ENCODE measurements at places on chromosomes 6 and 20.

- no peak for DNase-seq
Observed at GRCh38 chr6:136612666-136613389, 62.6 kb upstream of the MAP7 start.

DNA sequence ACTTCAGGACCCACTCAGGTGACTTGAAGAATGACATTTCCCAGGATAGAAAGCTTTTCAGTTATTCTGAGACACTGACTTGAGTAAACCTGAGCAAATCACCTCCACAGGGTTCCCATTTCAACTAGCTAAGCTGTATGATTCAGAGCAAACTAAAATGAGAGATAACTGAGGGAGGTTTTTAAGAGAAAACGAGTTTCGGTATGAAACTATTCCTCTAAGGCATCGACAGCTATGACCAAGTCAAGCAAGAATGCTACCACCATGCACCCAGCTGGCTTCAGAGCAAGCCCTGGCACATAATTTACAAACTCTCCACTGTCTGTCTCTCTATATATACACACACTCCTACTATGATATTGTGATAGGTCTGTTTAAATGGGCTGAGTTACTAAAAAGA is 75.4 kb downstream of the PERP start:
- DNase-seq, result no peak

GRCh38 chr6:52233975-52234823 is 10.1 kb downstream of the IL17F start:
- no peak for DNase-seq

- DNase-seq, result no peak
Observed at GRCh38 chr20:50256577-50256976, 65.9 kb downstream of the CEBPB start.

DNA sequence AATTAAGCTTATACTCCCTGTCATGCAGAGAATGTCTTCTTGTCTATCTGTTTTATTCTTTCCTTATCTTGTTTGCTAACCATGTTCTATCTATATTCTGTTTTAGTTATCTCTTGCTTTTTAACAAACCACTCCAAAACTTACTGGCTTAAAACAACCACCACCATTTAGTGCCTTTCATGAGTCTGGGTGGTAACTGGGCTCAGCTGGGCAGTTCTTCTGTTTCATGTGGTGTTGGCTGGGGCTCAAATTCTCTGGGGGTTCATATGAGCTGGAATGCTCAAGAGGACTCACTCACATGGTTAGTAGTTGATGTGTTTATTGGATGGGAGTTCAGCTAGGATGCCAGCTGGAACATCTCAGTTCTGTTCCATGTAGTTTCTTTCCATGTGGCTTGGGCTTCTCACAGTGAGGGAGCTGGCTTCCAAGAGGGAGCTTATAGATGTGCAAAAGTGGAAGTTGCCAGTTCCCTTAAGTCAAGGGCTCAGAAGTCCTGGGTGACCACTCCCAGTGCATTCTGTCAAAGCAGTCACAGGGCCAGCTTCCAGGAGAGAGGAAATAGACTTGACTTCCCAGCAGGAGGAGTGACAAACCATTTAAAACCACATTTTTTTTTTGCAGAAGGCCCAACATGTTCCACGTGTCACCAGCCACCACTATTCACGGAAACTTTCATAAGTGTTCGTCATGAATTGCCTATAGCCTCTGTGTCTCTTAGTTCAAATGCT is 70.4 kb downstream of the PLCB4 start:
- DNase-seq, result no peak

DNA sequence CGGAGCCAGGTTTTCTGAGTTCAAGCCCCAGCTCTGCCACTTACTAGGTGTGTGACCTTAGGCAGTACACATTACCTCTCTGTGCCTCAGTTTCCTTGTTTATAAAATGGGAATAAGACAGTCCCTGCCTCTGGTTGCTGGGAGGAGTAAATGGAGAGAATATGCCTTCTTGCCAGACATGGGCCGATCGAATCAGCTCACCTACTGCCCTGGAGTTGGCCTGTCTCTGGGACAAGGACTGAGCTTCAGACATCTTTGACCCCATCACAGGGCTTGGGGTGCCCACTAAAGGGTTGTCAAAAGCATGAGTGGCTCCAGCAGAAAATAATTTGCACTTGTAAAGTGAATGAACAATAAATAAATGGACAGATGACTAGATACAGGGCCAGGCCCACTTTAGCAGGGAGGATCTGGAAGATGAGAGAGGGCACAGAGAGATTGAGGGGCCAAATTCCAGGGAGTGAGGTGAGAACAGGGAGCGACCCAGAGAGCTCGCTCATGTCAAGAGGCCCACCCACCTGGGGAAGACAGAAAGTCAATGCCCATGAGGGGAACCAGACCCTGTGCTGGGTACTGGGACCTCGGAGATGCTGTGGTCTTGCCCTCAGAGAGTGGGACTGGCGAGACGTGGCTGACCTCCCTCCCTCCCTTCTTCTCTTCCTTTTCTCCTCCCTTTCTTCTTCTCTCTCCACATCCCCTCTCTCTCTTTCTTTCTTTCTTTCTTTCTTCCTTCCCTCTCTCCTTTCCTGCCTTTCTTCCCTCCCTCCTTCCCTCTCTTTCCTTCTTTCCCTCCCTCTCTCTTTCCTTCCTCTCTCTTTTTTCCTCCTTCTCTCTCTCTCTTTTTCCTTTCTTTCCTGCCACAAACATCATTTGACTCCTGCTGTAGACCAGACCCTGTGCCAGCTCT is 3.9 kb upstream of the BPIFA2 start:
- no peak for DNase-seq

GRCh38 chr20:35305682-35306556 is 13.7 kb upstream of the FAM83C start:
- DNase-seq, result no peak

DNA sequence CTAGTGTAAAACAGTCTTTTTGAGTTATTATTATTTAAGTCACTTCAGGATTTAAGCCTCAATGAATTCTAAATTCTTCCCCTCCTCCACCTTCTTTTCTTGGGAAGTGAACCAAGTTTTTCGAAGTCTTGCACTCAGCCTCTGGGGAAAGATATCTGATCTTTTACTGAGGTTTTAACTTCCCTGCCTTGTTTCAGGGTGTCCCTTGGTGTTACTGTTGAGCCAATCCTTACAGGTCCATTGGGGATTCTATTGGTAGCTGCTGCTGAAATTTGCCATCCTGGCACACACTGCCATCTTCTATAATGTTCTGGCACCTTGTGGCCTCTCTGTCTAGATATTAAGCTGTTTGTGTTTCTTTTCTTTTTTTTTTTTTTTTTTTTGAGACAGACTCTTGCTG is 31.7 kb downstream of the BEND6 start:
- no peak for DNase-seq

DNA sequence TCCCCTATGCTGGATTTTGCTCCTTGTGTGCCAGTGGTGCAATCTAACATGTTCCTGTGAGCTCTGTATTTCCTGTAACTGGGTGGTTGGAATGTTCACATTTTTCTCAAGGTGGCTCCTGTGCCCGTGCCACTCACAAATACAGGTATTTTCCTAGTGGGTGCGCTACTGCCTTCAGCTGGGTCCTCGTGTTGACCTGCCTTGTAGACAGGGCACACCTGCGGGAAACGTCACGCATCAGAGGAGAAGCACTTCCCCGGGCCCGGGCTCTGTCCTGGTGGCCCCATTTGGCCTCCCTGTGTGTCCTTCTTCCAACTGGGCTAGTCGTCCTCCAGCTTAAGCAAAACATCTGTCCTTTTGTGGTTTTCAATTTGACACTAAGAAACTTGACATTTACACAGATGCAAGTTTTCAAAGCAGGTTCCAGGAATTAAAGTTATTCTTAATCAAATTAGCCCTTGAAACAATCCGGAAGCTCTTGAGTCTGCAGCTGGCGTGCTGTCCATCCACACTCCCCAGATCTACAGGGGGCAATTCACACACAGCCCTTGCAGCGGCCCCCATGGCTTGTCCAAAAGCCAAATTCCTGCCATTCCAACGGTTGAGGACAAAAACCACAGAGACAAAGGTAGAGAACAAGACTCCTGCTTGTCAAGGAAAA is 275.1 kb downstream of the CDC5L start:
- no peak for DNase-seq

GRCh38 chr20:47960277-47960676 is 175.0 kb upstream of the SULF2 start:
- no peak for DNase-seq

DNA sequence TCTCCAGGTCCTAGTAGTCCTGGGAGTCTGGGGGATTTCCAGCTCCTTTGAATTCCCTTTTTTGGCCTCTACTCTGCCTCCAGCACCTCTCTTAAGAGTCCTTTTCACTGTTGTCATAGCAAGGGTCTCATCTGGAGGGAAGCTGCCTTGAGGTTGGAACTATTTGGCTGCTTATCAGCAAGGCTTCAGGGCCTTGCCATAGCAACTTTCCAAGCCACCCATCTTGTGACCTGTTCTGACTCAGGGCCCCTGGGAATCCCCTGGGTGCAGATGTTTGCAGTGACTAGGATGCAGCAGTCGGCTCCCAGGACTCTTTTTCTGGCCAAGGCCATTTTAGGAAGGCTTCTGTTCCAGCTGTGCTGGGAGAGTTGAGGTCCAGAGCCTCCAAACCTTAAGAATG is 12.4 kb downstream of the PKIG start:
- no peak for DNase-seq

DNA sequence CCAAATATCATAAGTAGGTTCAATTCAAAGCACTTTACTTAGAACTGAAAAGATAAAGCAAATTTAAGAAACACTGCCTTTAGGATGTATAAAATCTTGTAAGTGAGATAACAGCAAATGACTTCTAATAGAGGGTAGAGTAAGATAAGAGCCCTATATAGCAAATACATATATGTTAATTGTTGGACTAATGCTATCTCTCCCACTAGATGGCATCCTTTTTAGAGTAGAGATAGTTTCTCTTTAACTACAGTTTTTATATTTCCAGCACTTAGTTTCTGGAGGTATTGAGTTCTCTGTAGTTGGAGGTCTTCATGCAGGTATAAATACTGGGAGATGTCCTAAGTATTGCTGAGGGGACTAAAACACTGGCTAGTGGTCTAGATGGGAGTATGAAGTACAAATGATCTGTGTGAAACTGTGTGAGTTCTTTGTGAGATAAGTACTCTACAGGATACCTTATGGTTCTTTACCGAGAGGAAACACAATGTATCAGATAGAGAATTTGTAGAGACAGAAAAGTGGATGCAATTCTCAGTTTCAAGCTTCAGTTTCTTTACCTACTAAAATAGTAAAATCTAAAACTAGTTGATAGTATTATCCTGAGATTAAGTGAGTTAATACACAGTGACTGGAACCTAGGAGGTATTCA is 399.3 kb downstream of the KHDRBS2 start:
- no peak for DNase-seq

DNA sequence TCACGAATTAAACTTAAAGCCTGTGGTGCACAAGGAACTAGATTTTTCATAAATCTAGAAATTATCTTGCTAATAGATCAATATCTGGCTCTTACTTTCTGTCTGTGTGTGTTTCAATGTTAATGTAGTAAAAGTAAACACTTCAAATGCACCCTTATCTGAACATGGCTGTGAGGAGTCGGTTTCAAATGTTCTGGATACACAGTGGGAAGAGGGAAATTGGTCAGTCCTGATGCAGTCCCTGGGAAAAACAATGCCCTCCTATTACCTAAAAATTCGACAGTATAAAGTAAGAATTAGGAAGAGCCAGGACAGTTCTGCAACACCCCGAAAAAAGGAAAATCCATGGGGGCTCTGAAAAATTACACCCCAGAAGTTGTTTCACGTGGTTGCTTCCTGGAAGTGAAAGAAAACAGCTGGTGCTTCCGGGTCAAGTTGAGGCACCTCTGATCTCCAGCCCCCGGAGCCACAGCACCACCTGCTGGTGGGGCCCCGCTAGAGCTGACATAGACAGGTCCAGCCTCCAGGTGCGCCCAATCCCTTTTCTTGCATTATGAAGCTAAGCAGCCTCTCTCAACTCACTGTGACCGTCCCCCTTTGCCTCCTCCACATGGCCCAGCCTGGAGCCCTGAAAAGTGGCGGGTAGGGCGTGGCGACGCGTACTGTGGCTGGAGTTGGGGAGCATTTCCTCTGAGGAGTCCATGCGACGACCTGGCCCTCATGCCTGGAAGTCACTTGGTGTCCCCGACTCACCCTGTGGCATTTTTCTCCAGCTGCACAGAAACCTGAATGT is 8.3 kb downstream of the SEMG2 start:
- no peak for DNase-seq

DNA sequence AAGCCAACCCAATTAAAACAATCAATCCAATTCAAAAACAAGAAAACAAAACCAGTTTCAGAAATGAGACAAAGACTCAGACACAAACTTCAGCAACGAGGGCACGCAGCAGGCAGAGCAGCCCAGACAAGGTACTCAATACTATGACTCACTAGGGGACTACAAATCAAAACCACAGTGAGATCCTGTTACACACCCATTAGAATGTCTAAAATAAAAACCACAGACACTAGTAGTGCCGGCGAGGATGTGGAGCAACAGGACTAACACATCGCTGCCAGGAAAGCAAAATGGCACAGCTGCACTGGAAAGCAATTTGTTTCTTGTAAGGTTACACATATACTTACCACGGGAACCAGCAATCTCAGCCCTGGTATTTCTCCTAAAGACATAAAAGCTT is 28.4 kb upstream of the MAS1L start:
- no peak for DNase-seq

DNA sequence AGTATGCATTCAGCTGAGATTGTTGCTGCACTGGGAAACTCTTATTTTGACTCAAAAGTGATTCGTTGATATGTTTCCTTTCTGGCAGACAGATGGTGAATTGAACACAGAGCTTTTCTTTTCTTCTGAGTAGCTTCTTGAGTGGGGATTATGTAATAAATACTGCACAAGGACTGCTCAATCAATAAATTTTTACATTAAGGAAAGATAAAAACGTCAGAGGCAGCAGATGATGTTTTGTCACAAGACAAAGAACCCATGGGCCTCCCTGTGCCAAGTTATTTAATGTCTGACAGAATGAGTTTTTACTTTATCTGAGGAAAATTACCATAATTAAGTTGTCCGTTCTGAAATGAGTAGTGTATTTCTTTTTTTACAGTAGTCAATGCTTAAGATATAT is 460.3 kb downstream of the UTRN start:
- DNase-seq, result no peak

DNA sequence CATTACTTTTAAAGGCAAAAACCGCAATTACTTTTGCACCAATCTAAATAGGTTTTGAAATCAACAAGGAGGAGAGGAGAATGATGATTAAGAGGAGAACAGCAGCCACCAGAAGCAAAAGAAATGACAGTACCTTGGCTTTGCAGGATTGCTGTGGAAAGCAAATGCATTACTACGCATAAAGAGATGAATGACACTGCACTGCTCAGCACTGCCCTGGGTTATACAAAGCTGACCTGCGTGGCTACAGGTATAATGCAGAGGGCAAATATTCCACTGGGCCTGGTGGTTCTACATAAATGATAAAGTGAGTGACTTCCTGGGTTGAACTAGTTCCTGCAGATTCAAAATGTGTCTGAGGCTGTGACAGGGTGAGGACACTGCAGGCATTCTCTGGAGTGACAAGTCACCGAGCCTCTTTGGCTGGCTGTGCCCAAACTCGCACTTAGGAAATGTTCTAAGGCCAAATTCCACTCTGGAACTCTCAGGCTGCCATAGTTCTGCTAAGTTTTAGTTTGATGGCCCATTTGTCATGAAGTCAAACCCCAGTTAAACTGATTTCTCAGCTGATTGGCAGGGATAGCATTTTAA is 78.6 kb downstream of the INSM1 start:
- no peak for DNase-seq

GRCh38 chr6:85285114-85285513 is 164.8 kb upstream of the NT5E start:
- DNase-seq, result no peak

Measured in GM12892 (cell line).